AG08395 (cell line): ENCODE measurements at places on chromosomes 7 and 10.
A peak's percentile ranks its signal among the peaks of the same experiment; 100 is the strongest.

- no peak for DNase-seq
These were observed 590.6 kb downstream of the ARL4A start for GRCh38 chr7:13278020-13278419.

DNA sequence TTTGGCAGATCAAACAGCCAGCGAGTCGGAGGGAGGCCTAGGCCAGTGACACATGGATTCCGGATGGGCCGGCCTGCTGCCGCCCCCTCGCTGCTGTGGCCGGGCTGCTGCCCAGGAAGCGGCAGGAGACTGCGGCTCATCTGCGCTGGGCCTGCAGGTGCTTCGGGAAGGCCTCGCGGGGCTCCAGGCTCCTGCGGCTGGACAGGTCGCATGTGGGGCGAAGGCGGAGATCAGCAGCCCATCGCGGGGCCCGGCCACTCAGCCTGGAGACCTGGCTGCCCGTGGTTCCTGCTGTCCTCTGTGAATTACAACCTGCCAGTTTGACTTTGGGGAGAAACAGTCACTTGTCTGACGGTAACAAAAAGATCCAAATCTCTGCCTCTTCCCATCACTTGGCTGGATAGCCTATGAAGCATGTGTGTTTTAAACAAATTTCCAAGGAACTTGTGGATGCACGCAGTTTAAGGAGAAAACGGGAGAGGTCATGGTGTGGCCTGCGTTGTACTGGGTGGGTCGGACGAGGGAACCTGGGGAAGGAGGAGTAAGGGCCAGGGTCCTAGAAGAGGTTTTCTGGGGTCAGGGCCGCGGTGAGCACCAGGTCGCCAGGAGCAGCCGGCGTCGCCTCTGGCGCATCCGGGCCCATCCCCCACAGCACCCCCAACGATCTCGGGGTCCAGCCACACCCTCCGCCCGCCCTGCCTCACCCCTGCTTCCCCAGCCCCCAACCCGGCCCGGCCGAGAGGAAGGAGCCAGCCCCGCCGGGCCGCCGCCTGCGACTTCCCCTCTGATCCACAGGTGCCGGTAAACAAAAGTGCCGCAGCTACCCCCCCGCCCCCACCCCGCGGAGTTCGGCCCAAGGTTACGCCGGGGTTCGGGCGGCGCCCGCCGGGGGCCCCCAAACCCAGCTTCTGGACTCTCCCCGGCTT, 1.6 kb downstream of the SPOCK2 start:
- DNase-seq, result no peak

- no peak for DNase-seq
These were observed 23.8 kb upstream of the SLF2 start for GRCh38 chr10:100888957-100889356.

DNA sequence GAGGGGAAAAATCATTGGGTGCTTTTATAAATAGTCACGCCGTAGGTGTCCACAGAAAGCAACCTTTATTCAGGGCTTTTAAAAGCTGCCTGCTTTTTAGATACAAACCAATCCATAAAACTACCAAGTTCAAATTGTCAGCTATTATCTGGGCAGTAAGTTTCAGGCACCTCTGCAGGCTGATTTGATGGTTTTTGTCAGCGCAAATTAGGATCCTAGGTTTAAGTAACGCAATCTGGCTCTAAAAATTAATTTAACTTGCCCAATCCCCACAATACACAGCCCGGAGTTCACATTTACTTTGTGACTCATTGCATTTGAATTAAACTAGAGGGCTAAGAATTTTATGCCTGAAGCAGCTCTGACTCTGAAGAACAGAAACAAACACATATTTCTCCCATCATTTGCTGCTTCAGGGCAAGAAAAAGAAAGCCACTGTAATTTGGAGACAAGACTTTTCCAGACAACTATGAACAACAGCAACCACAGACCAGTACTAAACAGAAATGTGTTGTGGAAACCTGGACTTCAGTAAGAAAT, 43.3 kb downstream of the NRP1 start:
- peak; percentile 86 for DNase-seq

DNA sequence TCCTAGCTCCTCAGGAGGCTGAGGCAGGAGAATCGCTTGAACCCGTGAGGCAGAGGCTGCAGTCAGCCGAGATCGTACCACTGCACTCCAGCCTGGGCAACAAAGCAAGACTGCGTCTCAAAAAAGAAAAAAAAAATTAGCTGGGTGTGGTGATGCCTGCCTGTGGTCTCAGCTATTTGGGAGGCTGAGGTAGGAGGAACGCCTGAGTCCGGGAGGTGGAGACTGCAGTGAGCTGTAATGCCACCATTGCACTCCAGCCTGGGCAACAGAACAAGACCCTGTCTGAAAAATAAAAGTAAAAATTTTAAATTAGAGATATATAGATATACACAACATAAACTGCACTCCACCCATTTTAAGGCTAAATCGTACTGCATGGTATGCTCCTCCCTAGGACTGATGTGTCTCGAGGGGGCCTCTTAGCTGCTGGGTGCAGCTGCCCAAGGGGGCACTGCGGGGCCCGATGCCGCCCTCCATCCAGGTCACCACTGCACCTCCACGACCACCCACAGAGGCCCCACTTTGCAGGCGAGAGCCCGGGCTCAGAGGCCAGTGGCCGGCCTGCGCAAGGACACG, 40.9 kb upstream of the FOXK1 start:
- DNase-seq, result no peak

- DNase-seq, result peak; percentile 14
These were observed 198.3 kb upstream of the CELF2 start for GRCh38 chr10:10819206-10819856.

DNA sequence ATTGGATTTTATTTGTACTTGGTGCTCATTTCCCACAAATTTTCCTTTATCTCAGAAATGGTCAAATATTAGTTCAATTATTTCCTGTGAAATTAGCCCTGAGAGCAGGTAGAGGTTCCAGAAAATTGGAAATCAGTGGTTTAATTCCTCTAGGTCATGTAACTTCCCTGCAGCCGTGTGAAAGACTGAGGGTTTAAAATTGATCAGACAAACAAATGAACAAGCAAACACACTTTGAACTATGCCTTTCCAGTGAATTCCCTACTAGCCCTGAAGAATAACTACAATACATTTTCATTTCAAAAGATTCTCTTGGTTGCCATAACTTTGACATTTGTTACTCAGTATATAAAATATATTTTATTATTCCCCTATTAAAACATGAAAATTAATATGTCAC, 1116.7 kb downstream of the REEP3 start:
- DNase-seq, result no peak

- no peak for DNase-seq
These were observed 5.5 kb upstream of the CPXM2 start for GRCh38 chr10:123897146-123897545.

GRCh38 chr7:79459381-79459780, 5.9 kb upstream of the MAGI2 start:
- peak; percentile 9 for DNase-seq

- no peak for DNase-seq
These were observed 56.9 kb upstream of the WNT16 start for GRCh38 chr7:121271916-121272315.

DNA sequence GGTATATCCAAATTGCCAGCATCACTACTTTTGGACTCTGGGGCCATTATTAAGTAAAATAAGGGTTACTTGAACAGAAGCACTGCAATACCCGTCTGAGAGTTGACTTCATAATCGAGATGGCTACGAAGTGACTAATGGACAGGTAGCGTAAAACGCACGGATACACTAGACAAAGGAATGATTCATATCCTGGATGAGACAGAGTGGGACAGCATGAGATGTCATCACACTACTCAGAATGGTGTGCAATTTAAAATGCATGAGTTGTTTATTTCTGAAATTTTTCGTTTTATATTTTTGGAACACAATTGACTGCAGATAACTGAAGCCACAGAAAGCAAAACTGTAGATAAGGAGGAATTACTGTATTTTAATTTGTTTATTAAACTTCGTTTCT, 421.5 kb upstream of the LRGUK start:
- DNase-seq, result no peak
